Aortic smooth muscle cell (primary cell): ENCODE measurements at places on chromosomes 16 and 17. TPM values are rescaled to one million over a fixed set of nuclear protein-coding genes. Genes with fewer than 3 reads are reported as not detected.

The ATP2A1 gene
- total RNA-seq = under 0.01 and 0.12 TPM in 2 replicates

The CDT1 gene
- total RNA-seq = 5.0 and 12.3 TPM in 2 replicates

The TAC4 gene
- not detected in 2 replicates for total RNA-seq

The FNDC8 gene
- total RNA-seq = 0.12 TPM in 1 of 2 replicates, not detected in the other

The TMEM204 gene
- 60.6 and 93.8 TPM in 2 replicates for total RNA-seq

The WNT3 gene
- total RNA-seq = 0.44 and 0.66 TPM in 2 replicates

The P2RX5 gene
- 1.3 and 1.5 TPM in 2 replicates for total RNA-seq

The FOXN1 gene
- total RNA-seq = not detected in 2 replicates

The OR2C1 gene
- total RNA-seq = 0.12 and 0.26 TPM in 2 replicates

The TP53TG3 gene
- total RNA-seq = 0.25 TPM in 1 of 2 replicates, not detected in the other

The SDR42E1 gene
- under 0.01 TPM in 2 replicates for total RNA-seq

The MEIOB gene
- not detected in 2 replicates for total RNA-seq

The TMC5 gene
- total RNA-seq = 0.12 and 0.79 TPM in 2 replicates

The KREMEN2 gene
- total RNA-seq = not detected in 2 replicates

The GCGR gene
- not detected in 2 replicates for total RNA-seq

The ABCC3 gene
- 5.4 and 7.4 TPM in 2 replicates for total RNA-seq

The TAT gene
- not detected in 2 replicates for total RNA-seq

The OTOA gene
- 0.13 and 0.19 TPM in 2 replicates for total RNA-seq

The HOXB6 gene
- 0.13 TPM in 1 of 2 replicates, not detected in the other for total RNA-seq

The LRRC37A gene
- total RNA-seq = 1.1 and 1.7 TPM in 2 replicates

The GPR179 gene
- total RNA-seq = under 0.01 TPM in 1 of 2 replicates, not detected in the other

The NKD1 gene
- 0.53 and 0.62 TPM in 2 replicates for total RNA-seq

The RNF43 gene
- not detected in 2 replicates for total RNA-seq

The KRTAP17-1 gene
- not detected in 2 replicates for total RNA-seq

The CIITA gene
- under 0.01 and 0.31 TPM in 2 replicates for total RNA-seq

The CDH3 gene
- total RNA-seq = not detected in 2 replicates

The PERCC1 gene
- total RNA-seq = not detected in 2 replicates

The WNT9B gene
- total RNA-seq = 0.13 TPM in 1 of 2 replicates, not detected in the other

The SDR42E2 gene
- total RNA-seq = not detected in 2 replicates

The MIS12 gene
- total RNA-seq = 11.1 and 13.2 TPM in 2 replicates

The G6PC1 gene
- total RNA-seq = not detected in 2 replicates

The CAPNS2 gene
- total RNA-seq = 0.26 and 1.1 TPM in 2 replicates

The ADAMTS18 gene
- total RNA-seq = 0.19 and 1.5 TPM in 2 replicates

The IL17C gene
- not detected in 2 replicates for total RNA-seq

The MPV17L gene
- total RNA-seq = 0.44 and 0.53 TPM in 2 replicates

The EVPLL gene
- not detected in 2 replicates for total RNA-seq

The RPA1 gene
- total RNA-seq = 46.8 and 47.2 TPM in 2 replicates

The KRT40 gene
- not detected in 2 replicates for total RNA-seq

The HBA1 gene
- not detected in 2 replicates for total RNA-seq

The ZACN gene
- not detected in 2 replicates for total RNA-seq

The NPIPB2 gene
- 3.7 and 6.6 TPM in 2 replicates for total RNA-seq
